ENCODE measurements at places on chromosomes 4 and X.

GRCh38 chrX:10979956-10980355 is 131.2 kb upstream of the HCCS start:
- no peak for DNase-seq

GRCh38 chr4:61507091-61507490 is 307.0 kb downstream of the ADGRL3 start:
- DNase-seq = no peak

GRCh38 chrX:68827848-68828624 is 785 bp upstream of the EFNB1 start:
- peak; percentile 81 for DNase-seq

GRCh38 chr4:84870398-84871163 is 95.9 kb downstream of the WDFY3 start:
- peak; percentile 72 for DNase-seq

DNA sequence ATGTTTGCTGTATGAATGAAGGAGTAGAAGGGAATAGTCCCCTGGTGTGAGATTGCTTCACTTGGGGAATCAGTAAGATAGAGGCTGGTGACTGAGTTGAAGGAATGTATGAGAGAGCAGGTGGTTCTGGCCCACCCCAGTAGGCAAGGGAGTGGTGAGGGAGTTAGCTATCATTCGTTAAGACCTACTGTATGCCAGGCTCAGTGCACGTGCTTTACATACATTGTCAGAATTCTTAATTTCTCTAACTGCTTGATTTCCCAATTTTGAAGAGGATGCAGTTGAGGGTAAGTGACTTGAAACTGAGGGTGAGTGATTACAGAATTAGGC is 700 bp downstream of the VMA21 start:
- DNase-seq = no peak

- DNase-seq = no peak
Measured at GRCh38 chr4:185999207-185999606, 69.7 kb upstream of the TLR3 start.

- DNase-seq = no peak
Measured at GRCh38 chr4:67700116-67700737, 728 bp downstream of the UBA6 start.

GRCh38 chrX:66833426-66833825 is 194.5 kb upstream of the EDA2R start:
- no peak for DNase-seq

DNA sequence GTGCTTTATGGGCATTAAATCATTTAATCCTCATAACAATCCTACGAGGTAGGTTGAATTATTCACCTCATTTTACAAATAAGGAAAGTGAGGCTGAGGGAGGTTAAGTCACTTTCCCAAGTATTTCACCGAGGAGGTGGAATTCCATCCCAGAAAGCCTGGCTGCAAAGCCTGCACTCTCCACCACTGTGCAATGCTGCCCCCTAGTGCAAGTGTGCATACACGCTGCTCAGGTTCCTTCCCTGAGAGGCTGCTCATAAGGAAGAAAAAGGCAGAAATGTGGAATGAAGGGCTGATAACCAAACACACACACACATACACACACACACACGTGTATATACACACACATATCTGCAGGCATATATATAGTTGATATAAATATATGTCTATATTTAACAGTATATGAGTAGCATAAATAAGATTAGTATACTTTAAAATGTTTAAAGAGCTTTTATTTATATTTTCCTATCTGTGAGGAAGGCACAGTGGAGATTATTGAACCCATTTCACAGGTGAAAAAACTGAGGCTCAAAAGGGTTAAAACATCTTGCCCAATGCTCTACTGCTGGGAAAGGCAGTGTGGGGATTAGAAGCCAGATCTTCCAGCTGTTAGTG is 714.5 kb upstream of the TENM3 start:
- peak; percentile 78 for DNase-seq

GRCh38 chr4:26052663-26053541 is 138.9 kb downstream of the SMIM20 start:
- no peak for DNase-seq

GRCh38 chr4:2415881-2416563 is 2.4 kb downstream of the ZFYVE28 start:
- DNase-seq = no peak

GRCh38 chr4:86294883-86295282 is 65.0 kb downstream of the MAPK10 start:
- DNase-seq = no peak

- peak; percentile 13 for DNase-seq
Measured at GRCh38 chrX:52082578-52082977, 13.6 kb upstream of the MAGED4B start.

GRCh38 chr4:110994781-110995180 is 371.9 kb upstream of the PITX2 start:
- DNase-seq = no peak

DNA sequence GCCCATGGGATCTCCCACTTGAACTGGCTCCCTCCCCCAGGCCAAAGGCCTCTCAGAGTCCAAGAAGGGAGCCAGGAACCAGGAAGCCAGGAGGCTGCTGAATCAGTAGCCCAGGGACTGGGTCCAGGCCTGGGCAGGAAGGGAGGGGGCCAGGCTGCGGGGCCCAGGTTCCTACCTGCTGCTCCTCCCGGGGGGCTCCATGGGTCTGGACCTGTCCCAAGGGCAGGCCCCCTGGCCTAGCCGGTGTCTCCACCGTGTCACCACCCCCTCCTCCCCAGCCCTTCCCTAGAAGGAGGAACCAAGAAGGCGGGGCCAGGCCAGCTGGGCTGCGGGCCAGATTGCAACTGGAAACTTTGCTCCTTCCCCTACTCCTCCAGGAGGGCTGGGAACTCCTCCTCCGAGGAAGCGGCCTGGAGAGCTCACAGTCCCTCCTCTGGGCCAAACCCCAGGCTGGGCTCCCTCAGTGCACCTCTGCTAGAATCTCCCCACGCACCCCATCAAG is at the start of gene IQSEC2:
IQSEC2 (minus strand) TSS at position 264 of the 502 bp plus-strand sequence.
- peak; percentile 78 for DNase-seq

DNA sequence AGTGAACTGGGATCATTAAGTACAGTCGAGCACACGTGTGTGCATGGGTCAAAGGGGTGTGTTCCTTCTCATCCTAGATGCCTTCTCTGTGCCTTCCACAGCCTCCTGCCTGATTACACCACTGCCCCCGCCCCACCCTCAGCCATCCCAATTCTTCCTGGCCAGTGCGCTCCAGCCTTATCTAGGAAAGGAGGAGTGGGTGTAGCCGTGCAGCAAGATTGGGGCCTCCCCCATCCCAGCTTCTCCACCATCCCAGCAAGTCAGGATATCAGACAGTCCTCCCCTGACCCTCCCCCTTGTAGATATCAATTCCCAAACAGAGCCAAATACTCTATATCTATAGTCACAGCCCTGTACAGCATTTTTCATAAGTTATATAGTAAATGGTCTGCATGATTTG is 22.3 kb downstream of the SLC34A2 start:
- no peak for DNase-seq

DNA sequence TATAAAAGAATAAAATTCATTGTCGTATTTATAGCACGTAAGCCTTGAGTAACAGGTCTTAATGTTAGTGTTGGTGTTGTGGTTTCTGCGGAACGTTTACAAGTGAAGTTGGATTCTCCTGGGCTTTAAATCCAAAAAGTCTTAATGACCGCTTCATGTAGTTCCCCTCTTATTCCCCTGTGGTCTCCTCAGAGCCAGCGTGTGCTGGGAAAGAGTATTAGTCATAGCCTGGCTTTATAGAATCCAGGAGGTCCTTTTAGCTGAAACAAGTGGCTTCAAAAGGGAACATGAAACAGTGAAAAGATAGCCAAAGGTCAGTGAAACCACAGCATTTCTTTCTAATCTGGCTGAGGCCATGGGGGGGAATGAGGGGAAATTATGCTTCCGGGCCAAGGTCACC is 79.1 kb downstream of the CLCN4 start:
- DNase-seq = peak; percentile 79

GRCh38 chrX:56000174-56000573 is 232.0 kb upstream of the KLF8 start:
- DNase-seq = no peak

- DNase-seq = peak; percentile 1
Measured at GRCh38 chrX:42680666-42681065, 97.3 kb downstream of the PPP1R2C start.

GRCh38 chr4:128796934-128797333 is 12.6 kb upstream of the JADE1 start:
- DNase-seq = no peak

DNA sequence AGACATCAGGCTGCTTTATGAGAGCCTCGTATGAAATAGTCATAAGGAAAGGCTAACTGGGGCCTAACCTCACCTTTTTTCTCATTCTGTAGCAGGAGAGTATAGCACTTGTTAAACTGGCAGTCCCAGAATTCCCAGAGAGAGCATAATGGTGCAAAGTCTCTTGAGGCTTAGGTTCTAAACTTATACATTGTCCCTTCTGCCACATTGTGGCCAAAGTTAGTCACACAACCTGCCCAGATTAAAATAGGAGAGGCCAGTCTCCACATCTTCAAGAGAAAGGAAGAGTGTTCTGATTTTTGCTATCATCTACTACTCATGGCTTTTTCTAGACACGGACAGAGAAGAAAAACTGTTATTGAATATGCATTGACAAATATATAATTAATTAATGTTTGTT is 1588.9 kb upstream of the PCDH7 start:
- no peak for DNase-seq

GRCh38 chr4:163613383-163613782 is 118.9 kb downstream of the TMA16 start:
- no peak for DNase-seq

- DNase-seq = no peak
Measured at GRCh38 chr4:56940971-56941370, 33.3 kb downstream of the REST start.

DNA sequence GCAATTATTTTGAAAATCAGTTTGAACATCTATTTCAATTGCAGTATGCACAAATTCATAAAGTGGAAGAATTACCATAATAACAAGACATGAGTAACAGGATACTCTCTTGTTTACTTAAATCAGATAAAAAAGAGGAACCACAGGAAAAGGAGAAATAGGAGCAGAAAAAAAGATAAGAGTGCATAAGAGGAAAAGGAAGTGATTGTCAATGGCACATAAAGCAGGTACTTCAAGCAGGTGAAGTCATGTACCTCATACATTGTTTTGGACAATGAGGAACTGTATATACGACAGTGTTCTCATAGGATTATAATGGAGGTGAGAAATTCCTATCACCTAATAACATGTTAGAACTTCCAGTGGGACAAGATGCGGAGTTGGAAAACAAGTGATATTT is 334.5 kb upstream of the PCDH7 start:
- no peak for DNase-seq

DNA sequence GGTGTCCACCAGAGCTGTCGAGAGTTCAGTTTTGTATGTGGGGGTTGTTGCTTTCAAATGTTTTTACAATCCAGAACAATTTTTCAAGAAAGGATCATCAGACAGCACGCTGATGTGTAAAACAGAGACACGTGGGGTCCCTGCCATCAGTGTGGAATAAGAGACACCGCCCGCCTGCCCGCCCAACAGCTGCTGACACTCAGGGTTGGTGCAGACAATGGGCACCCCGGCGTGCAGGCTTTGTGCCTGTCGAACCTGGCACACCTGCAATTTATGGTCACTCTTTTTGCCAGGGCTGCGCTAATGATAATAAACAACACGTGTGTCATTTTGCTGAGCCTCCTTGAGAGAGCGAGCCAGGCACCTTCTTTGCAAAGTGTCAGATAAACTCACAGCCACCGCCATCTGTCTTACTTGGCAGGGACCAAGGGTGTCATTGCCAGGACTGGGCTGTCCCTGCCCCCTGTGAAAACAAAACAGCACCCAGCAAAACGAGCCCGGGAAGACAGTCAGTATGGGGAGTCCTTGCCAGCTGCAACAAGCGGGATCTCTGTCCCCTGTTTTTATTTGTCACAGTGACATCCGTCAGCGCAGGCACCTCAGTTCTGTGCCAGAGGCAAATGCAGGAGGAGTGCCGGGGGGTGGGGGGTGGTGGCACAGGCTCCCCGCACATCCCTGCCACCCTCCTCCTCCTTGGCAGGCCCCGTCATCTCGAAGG is 69.1 kb downstream of the PSAPL1 start:
- no peak for DNase-seq

DNA sequence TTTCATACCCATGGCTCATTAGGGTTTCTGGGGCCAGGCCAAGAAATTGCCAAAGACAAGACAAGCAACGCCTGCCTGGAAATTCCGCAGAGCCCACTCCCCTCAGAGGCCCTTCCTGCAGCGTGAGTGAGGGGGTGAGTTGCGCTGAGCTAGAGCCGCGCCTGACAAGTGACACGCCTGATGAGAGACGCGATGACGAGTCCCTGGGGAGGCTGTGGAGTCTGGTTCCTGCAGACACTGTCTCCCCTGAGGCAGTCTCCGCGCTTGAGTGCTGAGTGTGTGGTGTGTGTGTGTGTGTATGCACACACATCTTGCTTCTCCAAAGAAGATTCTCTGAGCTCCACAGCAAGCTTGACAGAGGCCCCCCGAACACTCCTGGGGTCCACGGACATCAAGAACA is 269.8 kb downstream of the BCOR start:
- no peak for DNase-seq

DNA sequence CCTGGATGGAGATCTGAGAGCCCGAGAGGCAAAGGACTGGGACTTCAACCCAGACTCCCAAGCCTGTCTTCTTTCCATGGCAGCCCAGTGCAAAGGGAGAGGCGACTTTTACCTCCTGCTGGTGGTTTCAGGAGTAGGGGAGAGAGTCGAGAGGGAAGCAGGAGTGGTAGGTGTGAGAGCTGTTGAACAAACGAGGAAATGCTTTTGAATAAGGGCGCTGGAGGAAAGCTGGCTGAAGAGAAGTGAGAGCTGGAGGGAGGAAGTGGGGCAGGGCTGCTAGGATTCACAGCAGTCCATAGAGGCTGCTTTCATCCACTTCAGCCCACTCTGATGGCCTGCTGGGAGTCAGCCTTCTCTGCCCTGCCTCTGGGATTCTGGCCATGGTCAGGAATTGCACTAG is 81.8 kb upstream of the EFNB1 start:
- no peak for DNase-seq

DNA sequence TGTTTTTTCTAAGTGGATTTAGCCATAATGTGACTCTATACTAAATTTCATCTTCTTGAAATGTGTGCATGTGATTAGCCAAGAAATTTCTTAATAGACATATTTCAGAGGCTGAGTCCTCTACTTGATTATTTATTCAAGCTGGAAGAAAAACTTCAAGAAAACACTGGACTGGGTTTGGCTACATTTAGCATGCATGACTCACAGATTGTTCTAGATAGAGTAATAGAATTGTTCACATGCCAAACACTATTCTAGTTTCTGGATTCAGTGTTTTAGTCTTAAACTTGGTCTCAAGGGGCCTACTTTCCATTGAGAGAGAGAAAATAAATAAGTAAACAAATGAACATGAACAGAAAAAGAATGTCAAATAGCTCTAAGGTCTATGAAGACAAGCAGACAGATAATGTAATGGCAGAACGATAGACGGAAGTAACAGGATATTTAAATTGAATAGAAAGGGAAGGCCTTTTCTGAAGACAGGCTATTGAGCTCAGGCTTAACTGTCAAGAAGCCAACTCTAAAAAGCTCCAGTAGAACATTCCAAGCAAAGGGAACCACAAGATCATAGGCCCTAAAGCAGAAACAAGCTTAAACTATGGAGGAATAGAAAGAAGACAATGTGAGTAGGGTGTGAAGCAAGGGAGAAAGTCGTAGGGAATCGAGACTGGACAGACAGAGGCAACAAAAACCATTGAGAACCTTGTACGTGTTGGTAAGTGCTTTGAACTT is 104.6 kb downstream of the TMEM144 start:
- peak; percentile 96 for DNase-seq

GRCh38 chr4:105057370-105058105 is 89.1 kb upstream of the TET2 start:
- no peak for DNase-seq

GRCh38 chr4:3344596-3344995 is 51.8 kb downstream of the RGS12 start:
- DNase-seq = no peak

Measured in fibroblast of skin of abdomen (primary cell).